Central memory CD4-positive, alpha-beta T cell (primary cell): ENCODE measurements at places on chromosomes 13 and 19.

DNA sequence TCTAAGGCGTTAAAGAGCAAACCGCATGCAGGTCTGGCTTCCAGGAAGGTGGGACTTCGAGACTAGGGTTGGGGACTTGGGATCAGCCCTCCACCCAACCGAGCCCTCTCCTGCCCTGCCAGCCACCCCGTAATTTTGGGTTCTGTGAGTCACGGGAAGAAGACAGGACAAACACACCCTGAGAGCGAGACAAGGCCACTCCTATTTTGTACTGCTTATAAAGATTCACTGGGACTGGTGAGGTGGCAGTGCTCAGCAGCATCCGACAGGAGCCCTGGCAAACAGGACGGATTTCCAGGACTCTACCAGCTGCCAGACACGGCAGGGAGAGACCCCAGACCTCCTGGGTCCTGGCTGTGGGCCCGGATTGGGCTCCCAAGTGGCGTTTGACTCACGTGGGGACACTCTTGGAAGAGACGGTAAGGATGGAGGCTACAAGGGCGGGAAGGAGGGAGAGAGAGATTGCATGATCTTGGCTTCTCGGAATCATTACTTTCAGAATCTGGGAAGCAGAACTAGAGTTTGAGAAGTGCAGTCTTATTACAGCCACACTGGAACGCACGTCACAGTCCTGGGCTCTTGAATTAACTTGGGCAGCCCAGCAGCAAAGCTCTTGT, at the start of gene C5AR2:
TSS of gene C5AR2 (plus strand) at position 245 of the 617 bp plus-strand sequence. CDS start 8,625 bp downstream, outside the sequence.
- DNase-seq = no peak

GRCh38 chr13:64505336-64505910, 2724.7 kb downstream of the PCDH9 start:
- DNase-seq = no peak

DNA sequence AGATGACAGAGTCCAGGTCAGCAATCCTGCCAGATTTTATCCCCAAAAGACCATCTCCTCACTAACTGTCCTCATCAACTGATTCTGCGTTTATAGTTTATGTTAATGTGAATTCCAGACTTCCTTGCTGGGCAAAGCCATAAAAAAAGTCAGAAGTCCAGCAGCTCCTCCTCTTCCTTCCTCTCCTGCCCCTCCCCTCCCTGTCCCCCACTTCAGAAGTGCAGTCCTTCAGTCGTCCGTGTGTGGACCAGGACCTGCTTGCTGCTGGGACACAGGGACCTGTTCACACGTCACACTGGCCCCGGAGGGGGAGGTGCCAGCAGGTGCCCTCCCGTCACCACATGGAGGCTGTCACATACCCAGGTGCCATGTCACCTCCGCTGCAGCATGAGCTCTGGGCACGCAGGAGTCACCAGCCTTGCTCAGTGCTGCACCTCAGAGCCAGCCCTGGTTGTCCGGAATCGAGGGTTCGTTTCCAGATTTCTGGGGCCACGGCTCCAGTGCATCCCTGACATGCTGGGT, 4.0 kb upstream of the MCF2L start:
- no peak for DNase-seq

DNA sequence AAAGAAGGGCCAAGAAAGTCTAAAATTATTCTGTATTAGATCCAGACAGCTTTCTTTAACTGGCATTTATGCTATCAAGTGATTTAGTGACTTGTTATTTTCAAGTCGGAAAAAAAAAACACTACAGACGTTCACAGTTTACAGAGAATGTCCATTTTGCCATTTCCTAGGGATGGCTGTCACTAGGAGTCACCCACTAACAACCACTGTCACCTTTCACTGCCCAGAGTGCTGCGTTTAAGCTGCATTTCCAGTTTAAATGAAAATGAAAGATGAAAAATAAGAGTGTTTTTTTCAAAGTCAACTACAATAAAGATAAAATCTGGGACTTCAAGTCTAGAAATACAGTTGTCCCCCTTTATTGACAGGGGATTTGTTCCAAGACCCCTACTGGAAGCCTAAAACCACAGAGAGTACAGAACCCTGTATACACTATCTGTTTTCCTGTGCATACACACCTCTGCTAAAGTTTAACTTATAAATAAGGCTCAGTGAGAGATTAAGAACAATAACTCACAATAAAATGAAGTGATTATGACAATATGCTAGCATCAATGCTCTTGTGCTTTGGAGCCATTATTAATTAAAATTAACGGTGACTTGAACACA, 112.5 kb downstream of the SACS start:
- DNase-seq = no peak

DNA sequence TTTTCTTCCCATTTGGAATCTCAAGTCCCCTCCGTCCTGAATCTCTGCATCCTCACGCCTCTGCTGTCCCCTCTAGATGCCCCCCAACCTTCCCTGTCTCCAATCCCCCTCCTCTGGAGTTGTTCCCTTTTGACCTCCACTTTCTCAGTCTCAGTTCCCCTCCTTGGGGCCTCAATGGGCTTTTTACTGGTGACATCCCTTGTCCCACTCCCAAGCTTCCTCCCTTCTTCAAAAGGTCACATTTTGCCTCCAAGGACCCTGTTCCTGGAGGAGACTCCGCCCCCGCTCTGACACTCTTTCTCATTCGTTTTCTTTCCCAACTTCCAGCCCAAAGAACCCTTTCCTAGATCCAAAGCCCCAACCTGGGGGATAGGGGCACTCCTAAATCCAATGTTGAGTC, 1.0 kb downstream of the AP2S1 start:
- no peak for DNase-seq

DNA sequence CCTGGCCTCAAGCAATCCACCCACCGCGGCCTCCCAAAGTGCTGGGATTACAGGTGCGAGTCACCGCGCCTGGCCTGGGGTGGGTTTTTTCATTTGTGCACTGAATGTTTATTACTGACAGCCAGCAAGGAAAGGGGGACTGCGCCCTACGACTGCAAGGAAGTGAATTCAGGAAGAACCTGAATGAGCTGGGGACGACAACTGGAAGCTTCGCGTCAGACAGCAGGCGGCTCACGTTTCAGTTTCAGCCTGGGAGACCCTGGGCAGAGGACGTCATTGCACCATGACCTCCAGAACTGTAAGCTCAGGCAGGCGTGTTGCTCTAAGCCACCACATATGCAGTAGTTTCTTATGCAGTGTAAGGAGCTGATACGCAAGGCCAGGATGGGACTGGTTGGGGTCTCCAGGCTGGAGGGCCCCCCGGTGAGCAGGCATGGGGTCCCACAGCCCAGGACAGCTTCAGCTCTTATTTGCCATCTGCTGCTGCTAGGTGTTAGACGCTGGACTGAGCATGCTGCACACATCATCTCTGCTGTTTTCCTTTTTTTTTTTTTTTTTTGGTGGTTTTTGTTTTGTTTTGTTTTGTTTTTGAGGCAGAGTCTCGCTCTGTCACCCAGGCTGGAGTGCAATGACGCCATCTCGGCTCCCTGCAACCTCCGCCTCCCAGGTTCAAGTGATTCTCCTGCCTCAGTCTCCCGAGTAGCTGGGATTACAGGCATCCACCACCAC, 66.6 kb downstream of the GADD45B start:
- no peak for DNase-seq

DNA sequence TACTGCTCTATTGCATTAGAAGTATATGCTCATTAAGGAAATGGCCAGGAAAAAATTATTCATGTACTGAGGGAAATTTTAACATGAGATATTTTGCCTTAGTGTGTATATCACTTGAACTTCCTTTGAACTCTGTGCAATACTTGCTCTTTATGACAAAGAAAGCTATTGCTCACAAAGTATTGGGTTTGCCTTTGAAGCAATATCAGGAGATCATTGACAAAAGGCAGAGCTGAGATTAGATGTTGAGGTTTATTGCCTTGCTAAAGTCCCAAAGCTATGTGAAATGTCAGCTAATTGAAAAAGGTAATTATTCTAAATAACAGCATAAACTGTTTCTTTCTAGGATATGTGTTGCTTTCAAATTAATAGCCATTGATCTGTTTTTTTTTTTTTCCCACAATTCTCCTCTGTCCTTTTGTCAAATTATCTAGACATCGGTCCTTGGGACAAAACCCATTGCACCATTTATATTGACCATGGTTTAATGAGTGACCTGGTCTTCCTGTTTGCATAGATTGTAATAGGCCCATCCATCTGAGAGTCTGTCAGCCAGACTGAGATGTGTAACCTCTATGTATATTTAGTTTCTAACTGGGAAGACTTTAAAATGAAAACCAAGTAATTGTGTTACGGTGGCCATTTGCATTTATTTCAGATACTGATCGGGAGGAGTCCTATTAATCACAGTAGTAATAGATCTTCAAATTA, 752.7 kb upstream of the GPC6 start:
- no peak for DNase-seq

DNA sequence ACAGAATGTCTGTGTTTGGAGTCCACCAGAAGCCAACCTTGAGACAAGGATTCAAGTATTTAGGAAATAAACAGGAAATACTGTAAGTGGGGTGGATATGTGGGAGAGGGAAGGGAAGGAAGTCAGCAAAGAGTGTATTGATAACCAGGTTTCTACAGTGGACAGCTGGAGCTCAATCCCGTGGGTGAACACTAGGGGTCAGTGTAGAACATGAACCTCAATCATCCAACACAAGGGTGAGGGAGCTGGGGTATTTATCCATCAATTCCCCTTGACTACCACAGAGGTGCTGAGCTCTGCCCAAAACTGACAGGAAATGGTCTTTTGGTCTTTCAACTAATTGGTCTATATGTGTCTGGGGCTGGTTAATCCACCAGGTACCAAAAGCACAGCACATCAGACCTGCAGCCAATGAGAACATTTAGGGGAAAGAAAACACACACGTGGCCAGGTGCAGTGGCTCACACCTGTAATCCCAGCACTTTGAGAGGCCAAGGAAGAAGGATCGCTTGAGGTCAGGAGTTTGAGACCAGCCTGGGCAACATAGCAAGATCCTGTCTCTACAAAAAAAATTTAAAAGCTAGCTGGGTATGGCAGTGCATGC, 5.6 kb upstream of the SYDE1 start:
- DNase-seq = peak; percentile 25

DNA sequence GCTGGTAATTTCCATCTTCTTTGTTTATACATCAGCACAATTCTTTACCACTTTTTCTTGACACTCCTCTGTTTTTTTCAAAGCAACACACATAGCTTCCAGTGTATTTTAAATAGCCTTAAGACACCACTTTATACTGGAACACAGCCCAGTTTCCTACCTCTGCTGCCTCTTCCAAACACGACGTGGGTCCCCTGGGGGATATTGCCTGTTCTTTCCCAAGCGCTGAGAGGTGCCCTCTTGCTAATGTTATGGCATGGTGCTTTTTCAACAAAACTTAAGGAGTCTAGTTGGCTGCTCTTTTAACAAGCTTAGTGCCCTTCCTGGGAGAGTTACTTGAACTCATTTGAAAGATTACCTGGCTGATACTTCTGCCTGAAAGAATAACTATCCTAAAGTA, 112.7 kb downstream of the OLFM4 start:
- DNase-seq = no peak

- DNase-seq = no peak
Observed at GRCh38 chr13:60398379-60398891, 1.4 kb downstream of the TDRD3 start.

DNA sequence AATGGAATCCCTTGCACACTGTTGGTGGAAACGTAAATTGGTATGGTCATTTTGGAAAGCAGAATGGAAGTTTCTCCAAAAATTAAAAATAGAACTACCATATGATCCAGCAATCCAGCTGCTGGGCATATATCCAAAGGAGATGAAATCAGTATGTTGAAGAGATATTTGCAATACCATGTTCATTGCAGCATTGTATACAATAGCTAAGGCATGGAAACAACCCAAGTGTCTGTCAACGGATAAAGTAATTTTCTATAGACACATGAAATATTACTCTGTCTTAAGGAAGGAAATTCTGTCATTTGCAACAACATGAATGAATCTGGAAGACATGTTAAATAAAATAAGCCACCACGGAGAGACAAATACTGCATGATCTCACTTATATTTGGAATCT, 124.7 kb downstream of the GPC5 start:
- no peak for DNase-seq

- DNase-seq = peak; percentile 31
Observed at GRCh38 chr19:7799640-7800355, 30.2 kb upstream of the EVI5L start.

DNA sequence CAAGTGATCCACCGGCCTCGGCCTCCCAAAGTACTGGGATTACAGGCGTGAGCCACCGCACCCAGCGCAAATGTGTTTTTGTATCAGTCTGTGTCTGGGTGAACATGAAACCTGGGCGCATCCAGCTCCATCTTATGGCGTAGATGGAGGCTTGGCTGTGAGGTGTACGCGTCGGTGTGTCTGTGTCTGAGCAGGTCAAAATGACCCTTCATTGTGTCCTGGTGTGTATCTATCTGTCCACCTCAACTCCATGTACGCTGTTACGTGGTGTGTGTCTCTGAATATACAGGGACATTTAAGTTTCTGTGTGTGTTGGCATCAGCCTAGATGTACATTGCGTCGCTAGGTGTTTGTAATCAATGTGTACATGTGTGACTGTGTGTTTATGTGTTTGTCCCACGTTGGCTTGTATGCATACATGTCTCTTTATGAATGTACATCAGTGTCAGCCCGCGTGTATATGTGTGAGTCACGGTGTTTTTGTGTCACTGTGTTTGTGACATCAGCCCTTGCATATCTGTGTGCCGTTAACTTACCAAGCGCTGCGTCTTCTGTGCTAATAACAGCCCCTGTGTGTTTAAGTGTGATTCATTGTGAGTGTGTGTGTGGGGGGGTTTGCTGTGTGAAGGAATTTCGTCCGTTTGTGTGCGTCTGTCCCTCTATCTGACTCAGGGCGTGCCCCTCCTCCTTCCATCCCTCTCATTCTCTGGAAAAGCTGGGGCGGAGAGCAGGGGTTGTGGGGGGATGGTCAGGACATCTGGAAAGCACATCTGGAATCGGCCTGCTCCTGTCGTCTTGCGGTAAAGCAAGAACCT, 6.4 kb downstream of the AXL start:
- DNase-seq = no peak

GRCh38 chr13:29877456-29878078, 27.1 kb upstream of the UBL3 start:
- no peak for DNase-seq

DNA sequence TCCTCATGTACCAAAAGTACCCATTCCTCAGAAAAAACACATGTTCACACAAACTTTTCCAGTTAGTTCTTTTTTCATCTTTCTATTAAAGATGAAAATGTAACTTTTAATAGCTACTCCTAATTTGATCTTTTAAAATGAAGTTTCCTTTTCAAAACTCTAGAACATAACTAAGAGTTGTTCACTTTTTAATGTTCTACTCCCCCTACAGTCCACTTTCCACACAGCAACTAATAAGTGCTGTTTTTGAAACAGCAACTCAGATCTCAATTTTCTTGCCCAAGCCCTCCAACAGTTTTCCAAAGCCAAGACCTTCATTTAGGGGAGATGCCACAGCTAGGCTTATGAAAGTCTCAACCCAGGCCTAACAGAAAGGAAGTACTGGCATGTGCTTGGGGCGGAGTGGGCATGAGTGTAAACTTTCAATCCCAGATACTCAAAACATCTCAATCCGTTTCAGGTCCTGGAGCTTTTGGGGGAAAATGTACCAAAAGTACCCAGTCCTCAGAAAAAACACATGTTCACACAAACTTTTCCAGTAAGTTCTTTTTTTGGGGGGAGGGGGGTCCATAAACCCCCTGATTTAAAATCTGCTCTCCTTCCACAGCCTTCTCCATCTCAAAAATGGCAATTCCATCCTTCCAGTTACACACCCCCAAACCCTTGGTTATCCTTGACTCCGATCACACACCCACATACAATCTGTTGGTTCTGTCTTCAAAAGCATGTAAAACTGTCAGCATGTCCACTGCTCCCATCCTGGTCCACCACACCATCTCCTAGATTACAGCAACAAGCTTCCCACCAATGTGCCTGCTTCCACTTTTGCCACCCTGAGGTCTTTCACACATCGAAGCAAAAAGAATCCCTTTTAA, 2.0 kb downstream of the FBL start:
- DNase-seq = peak; percentile 49

- DNase-seq = no peak
Observed at GRCh38 chr19:49795615-49796014, 17.5 kb downstream of the FUZ start.
